Activated naive CD4-positive, alpha-beta T cell treated with anti-CD3 and anti-CD28 coated beads for 36 hours (primary cell): ENCODE measurements at places on chromosomes 2 and 18.

DNA sequence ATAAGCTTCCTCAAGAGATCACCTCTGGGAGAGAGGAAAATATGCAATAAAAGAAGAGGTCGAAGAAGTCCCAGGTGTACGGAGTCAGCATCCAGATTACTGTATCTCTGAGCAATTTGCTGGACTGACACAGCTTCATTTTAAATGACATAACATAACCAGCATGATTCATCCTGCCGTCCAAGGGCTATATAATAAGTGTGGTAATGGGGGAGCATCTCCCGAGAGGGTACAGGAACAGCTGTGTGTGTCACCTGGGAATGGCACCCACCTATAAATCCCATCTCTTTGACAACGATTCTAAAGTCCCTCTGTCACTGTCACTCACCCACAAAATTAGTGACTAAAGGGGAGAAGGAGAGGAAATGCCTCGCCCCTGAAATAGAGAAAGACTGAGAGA, 19.3 kb upstream of the FZD7 start:
- H3K27ac ChIP-seq = no peak overlapping the region
- H3K4me3 ChIP-seq = no peak overlapping the region
- no peak for DNase-seq
- no peaks in the 10 kb centered on the region for H3K4me1 ChIP-seq
- no peaks in the 10 kb centered on the region for H3K36me3 ChIP-seq

DNA sequence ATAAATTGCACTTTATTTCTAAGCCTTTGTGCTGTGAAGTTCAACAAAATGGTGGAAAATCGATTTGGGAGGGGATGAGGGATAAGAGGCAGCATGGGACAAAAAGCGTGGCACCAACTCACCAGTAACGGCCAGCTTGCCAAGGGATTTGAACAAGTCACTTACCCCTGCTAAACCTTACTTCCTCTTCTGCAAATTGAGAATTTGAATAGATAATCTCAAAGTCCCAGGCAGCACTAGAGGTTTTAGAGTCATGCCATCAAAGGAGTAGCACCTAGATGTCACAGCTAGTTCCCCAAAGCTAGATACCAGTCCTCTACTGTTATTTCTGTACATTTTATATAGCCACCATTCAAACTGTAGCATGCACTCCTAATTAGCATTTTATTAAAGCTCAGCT, 83.7 kb upstream of the VRK2 start:
- DNase-seq = no peak
- H3K4me1 ChIP-seq = no peaks in the 10 kb centered on the region
- no peak overlapping the region for H3K4me3 ChIP-seq
- H3K36me3 ChIP-seq = no peaks in the 10 kb centered on the region

GRCh38 chr2:79887747-79888374, 375.0 kb downstream of the CTNNA2 start:
- H3K27ac ChIP-seq = no peak overlapping the region
- H3K4me1 ChIP-seq = no peaks in the 10 kb centered on the region

DNA sequence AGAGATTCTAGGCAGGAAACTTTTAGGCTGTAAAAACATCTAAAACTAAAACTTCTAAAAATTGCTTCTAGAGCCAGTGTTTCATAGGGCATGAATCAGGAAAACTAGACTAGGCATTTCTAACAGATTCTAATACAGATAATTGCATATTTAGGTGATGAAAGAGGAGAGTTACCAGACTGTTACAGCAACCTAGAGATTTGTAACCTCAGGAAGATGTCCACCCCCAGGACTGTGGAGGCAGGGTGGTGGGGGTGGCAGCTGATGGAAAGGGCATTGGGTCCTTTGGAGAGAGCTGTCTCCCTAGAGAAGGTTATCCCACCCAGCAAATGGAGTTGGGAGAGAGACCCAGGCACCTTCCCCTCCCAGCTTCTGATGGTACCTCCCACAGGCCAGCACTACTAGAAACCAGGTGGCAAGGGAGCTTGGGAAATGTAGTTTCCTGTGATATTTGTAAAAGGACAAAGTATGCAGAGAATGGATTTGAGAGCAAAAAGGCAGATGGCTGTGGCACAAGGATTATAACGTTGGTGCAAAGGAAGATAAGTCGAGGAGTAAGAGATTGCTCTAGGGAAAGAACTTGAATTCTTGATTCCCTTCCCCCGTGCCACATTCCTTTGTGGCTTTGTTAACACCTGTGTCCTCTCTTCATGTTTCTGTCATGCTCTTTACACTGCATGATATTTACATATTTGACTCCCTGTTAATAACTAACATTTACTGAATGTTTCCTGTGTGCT, 75.6 kb upstream of the MGAT5 start:
- no peaks in the 10 kb centered on the region for H3K27me3 ChIP-seq
- no peak overlapping the region for H3K27ac ChIP-seq
- H3K4me1 ChIP-seq = peaks cover 65% of the 10 kb centered on the region

GRCh38 chr2:36731941-36732672, 35.6 kb downstream of the VIT start:
- no peak for DNase-seq
- H3K27ac ChIP-seq = no peak overlapping the region
- no peak overlapping the region for H3K4me3 ChIP-seq
- no peaks in the 10 kb centered on the region for H3K27me3 ChIP-seq
- no peaks in the 10 kb centered on the region for H3K4me1 ChIP-seq

GRCh38 chr2:30366199-30366691, 80.8 kb upstream of the LCLAT1 start:
- H3K4me3 ChIP-seq = no peak overlapping the region
- DNase-seq = peak; percentile 74
- H3K27ac ChIP-seq = peak overlapping the region; percentile 67
- peaks cover 43% of the 10 kb centered on the region for H3K4me1 ChIP-seq
- H3K27me3 ChIP-seq = no peaks in the 10 kb centered on the region

- H3K27ac ChIP-seq = peak overlapping the region; percentile 96
- peaks cover 40% of the 10 kb centered on the region for H3K36me3 ChIP-seq
- H3K4me3 ChIP-seq = peak overlapping the region; percentile 97
These were observed 2.9 kb downstream of the CASP10 start for GRCh38 chr2:201185863-201186262.

DNA sequence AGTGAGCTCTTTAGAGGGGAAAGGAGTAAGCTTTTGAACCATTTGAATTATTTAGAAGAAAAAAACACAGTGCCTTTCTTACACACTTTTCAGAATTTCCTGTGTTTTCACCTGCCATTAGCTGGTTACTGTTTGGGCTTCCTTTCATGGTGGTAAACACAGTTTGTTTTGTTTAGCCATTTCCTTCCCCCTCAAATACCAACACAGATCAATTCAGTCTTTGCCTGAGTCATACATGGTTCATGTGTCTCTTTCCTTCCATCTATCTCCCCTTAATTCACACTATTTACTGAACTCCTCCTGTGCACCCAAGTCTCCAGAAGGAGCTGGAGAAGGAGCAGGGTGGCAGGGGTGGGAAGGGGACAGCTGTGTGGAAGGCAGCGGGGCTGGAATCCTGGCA, 45.0 kb downstream of the TCF7L1 start:
- no peak overlapping the region for H3K4me3 ChIP-seq
- no peaks in the 10 kb centered on the region for H3K27me3 ChIP-seq
- DNase-seq = no peak
- H3K36me3 ChIP-seq = no peaks in the 10 kb centered on the region
- H3K4me1 ChIP-seq = no peaks in the 10 kb centered on the region

DNA sequence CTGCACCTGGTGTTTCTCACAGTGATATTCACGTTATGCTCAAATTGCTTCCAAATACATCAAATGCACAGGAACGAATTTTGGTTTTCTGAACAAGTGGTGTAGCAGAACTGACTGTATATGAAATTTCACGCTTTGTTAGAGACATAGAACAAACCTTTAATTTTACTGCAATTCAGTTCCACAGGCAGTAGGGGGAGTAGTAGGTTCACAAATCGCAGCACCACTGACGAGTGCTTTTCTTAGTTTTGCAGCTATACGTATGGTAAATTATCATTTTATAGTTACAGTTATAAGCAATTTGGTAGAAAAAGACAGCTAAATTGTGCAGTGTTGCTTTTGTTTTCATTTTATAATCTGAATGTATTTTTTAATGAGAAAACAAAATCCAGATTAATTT, 113.3 kb downstream of the KIAA1328 start:
- H3K27me3 ChIP-seq = no peaks in the 10 kb centered on the region
- H3K4me1 ChIP-seq = no peaks in the 10 kb centered on the region
- no peak overlapping the region for H3K27ac ChIP-seq
- peaks cover 19% of the 10 kb centered on the region for H3K36me3 ChIP-seq
- no peak overlapping the region for H3K4me3 ChIP-seq
- peak; percentile 22 for DNase-seq

DNA sequence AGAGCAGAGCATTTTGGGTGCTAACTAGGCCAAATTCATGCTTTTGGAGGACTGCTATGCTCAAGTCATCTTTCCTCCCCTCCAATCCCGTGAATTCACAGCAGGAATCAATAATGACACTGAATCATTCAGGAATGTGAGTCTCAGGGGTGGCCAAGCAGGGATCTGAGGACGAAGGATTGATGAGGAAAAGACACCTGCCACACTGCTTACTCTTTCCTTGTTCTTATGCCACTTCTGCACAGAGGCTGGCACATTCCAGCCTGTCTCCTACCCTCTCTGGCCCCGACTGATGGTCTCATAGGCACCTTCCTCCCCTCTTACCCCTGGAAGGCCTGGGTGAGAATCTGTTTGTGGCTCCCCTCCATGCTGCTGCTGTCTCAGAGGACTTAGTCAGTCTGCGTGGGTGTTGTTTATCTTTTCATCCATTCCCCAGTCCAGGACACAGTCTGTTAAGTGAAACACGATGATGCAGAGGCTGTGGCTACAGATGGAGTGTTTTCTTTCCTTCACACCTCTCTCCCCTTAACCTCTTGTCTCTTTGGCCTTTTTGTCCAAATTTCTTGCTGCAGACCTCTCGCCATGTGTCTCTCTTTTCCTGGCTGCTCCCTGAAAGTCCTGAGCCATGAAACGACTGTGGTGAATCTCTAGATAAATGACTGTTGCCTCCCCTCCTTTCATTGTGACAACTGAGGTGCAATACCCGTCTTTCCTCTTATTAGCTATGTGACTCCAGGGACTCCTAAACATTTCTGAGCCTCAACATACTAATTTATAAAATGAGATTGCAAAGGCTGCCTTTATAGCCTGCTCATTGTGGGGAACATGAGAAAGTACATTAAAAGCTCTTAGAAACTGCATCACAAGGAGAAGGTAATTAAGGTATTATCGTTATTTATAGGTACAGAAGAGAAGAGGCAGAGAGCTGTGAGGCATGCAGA, 86.9 kb downstream of the RDH14 start:
- DNase-seq = no peak
- no peaks in the 10 kb centered on the region for H3K4me1 ChIP-seq
- no peak overlapping the region for H3K27ac ChIP-seq
- peaks cover 17% of the 10 kb centered on the region for H3K27me3 ChIP-seq
- H3K4me3 ChIP-seq = no peak overlapping the region
- no peaks in the 10 kb centered on the region for H3K36me3 ChIP-seq

- H3K4me3 ChIP-seq = no peak overlapping the region
- H3K27me3 ChIP-seq = peaks cover 10% of the 10 kb centered on the region
- no peaks in the 10 kb centered on the region for H3K4me1 ChIP-seq
- DNase-seq = no peak
- H3K36me3 ChIP-seq = no peaks in the 10 kb centered on the region
- no peak overlapping the region for H3K27ac ChIP-seq
These were observed 67.8 kb downstream of the NXPH2 start for GRCh38 chr2:138712212-138712979.

DNA sequence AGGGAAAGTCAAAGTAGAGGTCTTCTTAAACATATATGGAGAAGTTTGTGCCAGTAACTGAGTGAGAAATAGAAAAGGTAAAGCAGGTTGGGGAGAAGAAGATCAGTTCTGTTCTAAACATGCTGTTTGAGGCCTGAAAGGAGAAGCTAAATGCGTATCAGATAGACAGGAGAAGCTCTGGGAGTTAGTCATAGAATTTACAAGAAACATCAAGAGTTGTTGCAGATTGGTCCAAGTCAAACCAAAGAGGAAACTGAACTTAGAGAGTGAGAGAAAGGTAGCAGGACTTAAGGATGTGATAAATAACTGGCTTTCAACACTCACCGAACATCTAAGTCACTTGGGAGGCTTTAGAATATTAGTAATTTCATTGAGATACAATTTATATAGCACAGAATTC, 29.2 kb upstream of the CERS6 start:
- no peak overlapping the region for H3K27ac ChIP-seq
- no peaks in the 10 kb centered on the region for H3K36me3 ChIP-seq
- H3K4me1 ChIP-seq = peaks cover 24% of the 10 kb centered on the region
- no peaks in the 10 kb centered on the region for H3K27me3 ChIP-seq
- H3K4me3 ChIP-seq = no peak overlapping the region
- no peak for DNase-seq

- H3K4me3 ChIP-seq = peak overlapping the region; percentile 75
- no peak for DNase-seq
- no peaks in the 10 kb centered on the region for H3K27me3 ChIP-seq
- H3K4me1 ChIP-seq = peaks cover 36% of the 10 kb centered on the region
- H3K36me3 ChIP-seq = no peaks in the 10 kb centered on the region
These were observed 1.8 kb upstream of the ACVR1 start for GRCh38 chr2:157877761-157878400.

- no peak overlapping the region for H3K4me3 ChIP-seq
- no peaks in the 10 kb centered on the region for H3K36me3 ChIP-seq
- no peak for DNase-seq
- H3K27me3 ChIP-seq = peaks cover 2% of the 10 kb centered on the region
These were observed 122.1 kb upstream of the MMADHC start for GRCh38 chr2:149709496-149710263.

DNA sequence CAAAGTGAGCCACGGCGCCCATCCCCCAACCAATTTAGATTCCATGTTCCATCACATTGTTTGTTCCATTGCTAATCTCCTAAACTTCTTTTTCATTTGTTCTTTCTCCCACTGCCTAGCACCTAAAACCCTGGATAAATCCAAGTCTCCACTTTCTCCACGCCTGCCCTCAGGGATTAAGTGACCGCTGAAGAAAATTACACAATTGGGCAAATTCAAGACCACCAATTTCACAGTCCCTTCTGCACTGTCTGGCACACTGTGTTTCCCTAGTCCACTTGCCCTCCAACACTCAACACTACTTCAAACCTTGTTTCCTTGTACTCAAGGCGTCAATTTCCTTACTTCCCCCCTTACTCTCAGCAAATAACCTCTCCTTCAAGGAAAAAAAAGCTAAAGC, 5.1 kb upstream of the UBXN4 start:
- DNase-seq = no peak
- peaks cover 2% of the 10 kb centered on the region for H3K4me1 ChIP-seq
- H3K27ac ChIP-seq = no peak overlapping the region
- no peaks in the 10 kb centered on the region for H3K36me3 ChIP-seq

DNA sequence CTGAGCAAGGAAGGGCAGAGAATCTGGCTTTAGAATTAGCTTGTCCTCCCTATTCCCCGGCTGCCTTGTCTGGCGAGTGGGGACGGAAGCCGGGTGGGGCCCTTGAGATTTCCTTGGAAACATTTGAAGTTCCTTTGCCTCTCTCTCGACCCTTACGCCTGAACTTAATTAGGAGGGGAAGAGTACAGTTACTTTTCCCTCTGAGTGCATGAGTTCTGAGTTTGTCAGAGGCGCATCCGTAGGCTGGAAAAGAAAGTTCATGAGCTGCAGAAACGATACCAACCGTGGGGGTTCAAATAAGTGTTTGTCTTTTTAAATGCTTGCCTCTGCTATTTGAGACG, 468 bp downstream of the PIKFYVE start:
- peak overlapping the region; percentile 95 for H3K4me3 ChIP-seq
- peaks cover 7% of the 10 kb centered on the region for H3K36me3 ChIP-seq
- no peak for DNase-seq
- peak overlapping the region; percentile 94 for H3K27ac ChIP-seq
- H3K27me3 ChIP-seq = no peaks in the 10 kb centered on the region

GRCh38 chr2:26345283-26345544, 729 bp upstream of the SELENOI start:
- H3K27me3 ChIP-seq = no peaks in the 10 kb centered on the region
- peak overlapping the region; percentile 90 for H3K4me3 ChIP-seq
- H3K36me3 ChIP-seq = peaks cover 18% of the 10 kb centered on the region
- no peak for DNase-seq
- peak overlapping the region; percentile 94 for H3K27ac ChIP-seq
- H3K4me1 ChIP-seq = peaks cover 29% of the 10 kb centered on the region
